ENCODE measurements at places on chromosomes 6 and 20.

- DNase-seq: no peak
These were observed 65.3 kb downstream of the AFG1L start for GRCh38 chr6:108359901-108360882.

- no peak for DNase-seq
These were observed 51.6 kb downstream of the RIOK1 start for GRCh38 chr6:7441048-7441775.

DNA sequence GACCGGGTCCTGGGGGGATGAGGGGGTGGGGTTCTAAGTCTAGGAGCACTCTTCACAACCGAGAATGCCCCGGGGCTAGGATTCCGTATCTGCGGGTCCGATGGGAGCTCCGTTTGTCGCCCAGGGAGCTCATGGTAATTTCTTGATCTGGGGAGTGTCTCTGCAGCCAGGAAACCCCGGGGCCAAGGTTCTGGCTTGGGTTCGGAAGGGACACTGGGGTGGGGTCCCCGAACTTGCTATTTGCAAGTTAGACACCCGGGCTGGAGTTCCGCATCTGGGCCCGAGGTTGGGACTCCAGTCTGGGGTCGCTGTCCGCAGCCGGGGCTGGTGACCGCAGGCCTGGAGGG is 397 bp downstream of the PEDS1 start:
- no peak for DNase-seq

GRCh38 chr6:136784271-136784664 is 8.0 kb downstream of the MAP3K5 start:
- no peak for DNase-seq

Data from stimulated activated CD4-positive, alpha-beta T cell treated with anti-CD3 and anti-CD28 coated beads, TNF-alpha, amount 100 ng/mL, for 48 hours (primary cell).